ENCODE measurements at places on chromosomes 16 and 17. TPM values are rescaled to one million over a fixed set of nuclear protein-coding genes. Genes with fewer than 3 reads are reported as not detected.

DNA sequence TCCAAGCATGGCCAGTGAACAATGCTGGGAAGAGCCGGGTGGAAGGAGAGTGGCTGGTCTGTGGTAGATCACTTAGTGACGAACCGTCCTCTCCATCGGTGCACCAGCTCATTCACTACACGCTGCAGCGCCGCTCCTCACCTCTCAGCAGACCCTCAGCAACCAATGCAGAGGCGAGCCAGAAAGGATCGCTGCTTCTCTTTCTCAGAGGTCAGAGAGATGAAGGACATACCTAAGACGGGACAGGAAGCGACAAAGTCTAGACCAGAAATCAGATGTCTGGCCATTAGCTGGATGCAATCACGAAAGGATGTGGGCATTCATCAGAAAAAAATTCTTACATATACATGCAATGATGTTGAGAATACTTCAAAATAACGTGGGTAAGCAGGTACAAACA, 26.9 kb downstream of the NSMCE1 start:
- DNase-seq = no peak

DNA sequence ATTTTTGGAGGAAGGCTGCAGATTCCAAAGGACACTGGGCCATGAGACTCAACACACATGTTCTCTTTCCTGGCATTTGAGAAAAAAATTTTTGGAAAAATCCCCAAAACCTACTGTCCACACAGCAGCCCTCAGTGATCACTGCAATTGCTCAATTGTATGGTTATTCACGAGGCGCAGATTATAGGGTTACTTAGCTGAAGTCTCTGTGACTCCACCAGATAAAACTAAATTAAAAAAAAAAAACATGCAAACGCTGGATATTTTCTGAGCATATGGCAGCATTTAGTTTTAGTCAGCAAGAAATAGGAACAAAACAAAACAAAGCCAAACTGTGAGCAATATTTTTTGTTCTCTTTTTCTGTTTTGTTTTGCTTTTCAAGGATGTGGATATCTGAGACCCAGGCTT, 83.8 kb upstream of the FAM20A start:
- DNase-seq = no peak

DNA sequence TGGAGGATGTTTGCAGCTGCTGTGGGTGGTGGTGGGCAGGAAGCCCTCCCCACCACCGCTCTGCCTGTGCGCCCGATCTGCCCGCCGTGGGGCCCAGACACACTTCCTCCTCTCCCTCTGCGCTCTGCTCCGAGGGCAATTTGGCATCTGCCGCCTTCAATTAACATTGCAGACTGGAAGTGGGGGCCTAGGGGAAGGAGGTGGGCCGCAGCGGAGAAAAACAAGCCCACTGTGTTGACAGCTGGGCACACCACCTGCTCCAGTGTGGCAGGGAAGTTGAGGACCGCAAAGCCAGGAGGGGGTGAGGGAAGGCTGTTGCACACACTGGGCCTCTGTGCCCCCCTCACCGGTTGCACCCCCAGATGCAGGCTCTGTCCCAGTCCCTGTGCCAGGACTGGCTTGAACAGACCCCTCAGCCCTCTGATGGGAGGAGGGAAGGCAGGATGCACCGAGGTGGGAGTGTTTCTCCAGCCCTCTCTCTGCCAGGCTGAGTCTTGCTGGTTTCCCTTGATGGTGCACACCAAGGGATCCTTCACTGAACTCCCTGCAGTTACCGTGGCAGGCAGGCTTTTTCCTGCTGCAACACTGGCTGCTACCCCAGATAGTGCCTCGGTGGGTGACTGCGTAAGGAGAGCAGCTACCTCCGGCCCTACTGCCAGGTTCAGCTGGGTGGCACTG, 72.8 kb upstream of the MED9 start:
- no peak for DNase-seq

GRCh38 chr16:63890081-63890480, 1231.8 kb downstream of the CDH11 start:
- no peak for DNase-seq

- no peak for DNase-seq
Observed at GRCh38 chr17:39151943-39152818, 744 bp upstream of the PLXDC1 start.

DNA sequence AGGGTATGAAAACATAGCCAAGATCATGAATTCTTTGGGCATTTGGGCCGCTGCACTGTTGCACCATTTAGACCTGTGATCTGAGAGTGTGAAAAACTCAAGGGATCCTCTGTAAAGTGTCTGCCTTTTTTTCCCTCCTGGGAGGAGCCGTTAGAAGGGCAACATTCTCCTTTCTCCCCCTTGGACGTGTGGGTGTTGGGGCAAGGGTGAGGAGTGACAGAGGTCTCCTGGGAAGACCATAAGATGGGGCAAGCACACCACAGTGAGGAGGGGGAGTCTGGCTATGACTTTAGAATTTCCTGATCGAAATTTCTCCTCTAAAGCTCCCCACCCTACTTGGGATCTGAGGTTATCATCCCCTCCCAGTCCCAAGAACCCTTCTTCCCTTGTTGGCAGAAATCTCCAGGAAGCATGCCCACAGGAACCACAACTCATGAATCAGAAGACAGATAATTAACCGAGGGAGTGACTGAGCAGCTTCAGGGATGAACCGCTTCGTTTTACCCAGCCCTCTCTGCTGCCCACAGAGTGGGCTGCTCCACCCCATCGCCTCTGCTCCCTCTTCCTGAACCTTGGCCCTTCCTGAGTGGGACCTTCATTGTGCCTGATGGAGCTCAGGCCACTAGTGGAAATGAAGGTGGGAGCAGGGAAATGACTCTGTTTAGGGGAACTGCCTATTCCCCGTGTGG, 4.2 kb downstream of the ITGB3 start:
- DNase-seq = no peak

DNA sequence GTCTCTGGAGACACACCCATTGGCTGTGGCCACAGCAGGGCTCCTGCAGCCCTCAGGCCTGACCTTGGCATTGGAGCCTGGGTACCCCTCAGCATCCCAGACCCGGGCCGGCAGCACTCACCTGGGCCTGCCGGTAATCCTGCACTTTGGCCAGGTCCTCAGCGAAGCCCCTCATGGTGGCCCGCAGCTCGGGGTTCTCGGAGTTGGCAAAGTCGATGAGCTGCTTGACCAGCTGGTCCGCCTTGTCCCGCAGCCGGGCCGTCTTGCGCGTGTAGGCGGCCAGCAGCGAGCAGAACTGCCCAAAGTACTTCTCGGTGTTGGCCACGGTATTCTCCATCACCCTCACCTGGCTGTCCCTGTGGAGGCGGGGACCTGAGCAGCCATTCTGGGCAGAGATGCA, 2.2 kb downstream of the CIBAR2 start:
- no peak for DNase-seq

DNA sequence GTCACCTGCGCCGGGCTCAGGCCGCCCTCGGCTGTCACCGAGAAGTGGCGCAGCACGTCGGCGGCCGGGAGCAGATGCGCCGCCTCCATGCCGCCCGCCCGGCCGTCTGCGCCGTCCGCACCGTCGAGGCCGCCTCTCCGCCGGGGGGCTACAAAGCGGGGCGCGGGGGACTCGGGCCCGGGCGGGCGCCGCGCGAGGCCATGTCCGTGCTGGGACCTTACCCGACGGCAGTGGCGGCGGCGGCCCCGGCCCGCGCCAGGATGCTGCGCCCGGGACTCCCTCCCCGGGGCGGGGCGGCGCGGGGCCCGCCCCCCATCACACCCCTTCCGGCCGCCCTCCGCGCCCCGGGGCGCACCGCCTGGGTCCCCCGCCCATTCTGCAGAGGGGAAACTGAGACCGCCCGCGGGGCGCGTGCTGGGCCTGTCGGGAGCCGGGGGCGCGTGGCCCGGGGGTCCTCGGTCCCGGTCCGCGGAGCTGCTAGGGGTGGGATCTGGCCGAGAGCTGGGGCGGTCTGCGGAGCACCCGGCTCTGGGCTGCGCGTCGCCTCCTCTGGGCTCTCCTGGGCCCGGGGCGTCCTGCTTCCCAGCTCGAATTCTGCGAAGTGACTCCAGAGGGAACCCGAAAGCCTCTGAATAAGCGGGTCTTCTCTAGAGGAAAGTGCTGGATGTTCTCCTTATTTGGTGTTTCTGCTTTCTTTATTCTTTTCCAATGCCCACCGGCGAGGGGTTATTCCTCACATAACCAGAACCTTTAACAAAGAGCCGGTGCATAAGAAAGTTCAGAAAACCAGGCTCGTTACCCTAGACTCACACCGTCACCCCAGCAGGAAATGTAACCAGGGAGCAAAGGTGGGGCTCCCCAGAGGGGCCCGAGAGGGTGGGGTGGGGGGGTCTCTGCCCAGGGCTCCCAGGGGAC, at the start of gene ATP2A3:
ATP2A3 (minus strand) TSS at position 235 of the 915 bp plus-strand sequence; CDS start at position 89, 146 bp downstream.
- DNase-seq = no peak

DNA sequence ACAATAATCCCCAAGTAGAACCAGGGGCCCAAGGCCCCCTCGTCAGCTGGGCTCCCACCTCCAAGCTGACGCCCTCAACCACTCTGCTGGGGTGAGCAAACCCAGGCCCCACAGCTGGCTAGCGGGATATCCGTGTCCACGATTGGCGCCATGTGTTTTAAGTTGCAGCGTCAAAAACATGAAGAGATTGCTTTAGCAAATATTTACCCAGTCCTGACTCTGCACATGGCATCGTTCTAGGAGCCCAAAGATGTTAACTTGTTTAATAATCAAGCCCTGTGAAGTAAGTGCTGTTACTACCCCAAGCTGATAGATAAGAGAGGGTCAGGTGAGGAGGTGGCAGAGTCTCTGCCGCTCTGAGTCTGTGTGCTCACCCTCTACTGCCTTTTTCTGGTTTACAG, 344 bp upstream of the SEPTIN12 start:
- DNase-seq = no peak

- DNase-seq = peak; percentile 22
Observed at GRCh38 chr17:51298508-51299371, 38.4 kb downstream of the UTP18 start.

DNA sequence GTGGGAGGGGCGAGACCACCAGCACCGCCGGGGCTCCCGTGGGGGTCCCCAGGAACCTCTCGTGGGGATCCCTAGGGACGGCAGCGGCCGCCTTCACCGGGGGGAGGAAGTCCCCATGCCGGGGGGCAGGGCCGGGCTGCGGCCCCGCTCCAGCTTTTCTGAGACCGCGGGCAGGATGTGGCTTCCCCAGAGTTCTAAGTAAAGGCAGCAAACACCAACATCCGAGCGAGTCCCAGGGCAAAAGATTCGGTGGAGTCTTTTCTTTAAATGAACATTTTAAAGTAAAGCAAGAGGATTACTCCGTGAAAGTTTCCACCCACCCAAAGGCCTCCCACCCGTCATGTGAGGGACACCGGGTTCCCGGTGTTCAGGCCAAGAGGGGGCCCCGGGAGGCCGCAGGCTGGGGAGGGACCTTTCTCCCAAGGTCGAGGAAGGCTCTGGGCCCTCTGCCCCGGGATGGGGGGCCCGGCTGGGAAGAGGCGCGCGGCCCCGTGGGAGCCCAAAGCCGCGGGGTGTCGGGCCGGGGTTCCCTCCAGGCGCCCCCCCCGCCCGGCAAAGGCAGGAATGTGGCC, 137.2 kb upstream of the RPH3AL start:
- no peak for DNase-seq

DNA sequence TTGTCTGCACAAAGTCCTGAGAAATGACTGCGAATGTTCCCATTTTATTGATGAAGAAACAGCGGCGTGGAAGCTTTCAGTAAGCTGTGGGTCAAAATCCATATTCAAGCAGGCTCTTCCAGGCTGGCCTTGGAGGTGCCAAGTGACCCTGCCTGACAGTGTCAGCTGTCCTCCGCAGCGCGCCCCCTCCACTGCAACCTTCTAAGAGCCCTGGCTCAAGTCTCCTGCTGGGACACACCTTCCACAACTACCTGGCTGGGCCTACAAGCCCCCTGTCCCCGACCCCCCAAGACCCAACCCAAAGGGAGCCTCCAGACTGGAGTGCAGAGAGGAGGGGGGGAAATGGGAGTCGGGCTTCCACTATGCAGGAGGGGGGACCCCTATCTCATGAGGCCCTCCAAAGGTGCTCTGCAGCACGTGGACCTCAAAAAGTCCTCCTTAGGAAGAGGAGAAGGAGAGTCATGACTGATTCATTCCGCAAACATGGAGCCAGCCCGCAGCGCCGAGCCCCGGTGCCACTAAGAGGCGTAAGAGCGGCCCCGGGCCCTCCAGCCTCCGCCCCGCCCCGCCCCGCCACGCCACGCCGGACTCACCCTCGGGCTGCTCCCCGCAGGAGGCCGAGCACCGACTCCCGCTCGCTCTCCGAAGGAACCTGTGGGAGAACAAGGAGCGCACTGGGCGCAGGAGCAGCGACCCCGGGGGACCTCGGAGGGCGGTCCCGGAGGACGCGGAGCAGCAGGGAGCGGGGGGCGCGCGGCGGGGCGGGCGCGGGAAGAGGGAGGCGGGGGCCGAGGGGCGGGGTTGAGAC, 574 bp downstream of the MPP3 start:
- DNase-seq = no peak

- DNase-seq = no peak
Observed at GRCh38 chr16:85573045-85573695, 40.0 kb upstream of the GSE1 start.

GRCh38 chr16:54930869-54931119, 129 bp downstream of the IRX5 start:
- DNase-seq = no peak

- no peak for DNase-seq
Observed at GRCh38 chr17:48631693-48632578, 5.8 kb upstream of the HOXB9 start.

GRCh38 chr16:21301168-21301894, 23.2 kb upstream of the CRYM start:
- DNase-seq = no peak

DNA sequence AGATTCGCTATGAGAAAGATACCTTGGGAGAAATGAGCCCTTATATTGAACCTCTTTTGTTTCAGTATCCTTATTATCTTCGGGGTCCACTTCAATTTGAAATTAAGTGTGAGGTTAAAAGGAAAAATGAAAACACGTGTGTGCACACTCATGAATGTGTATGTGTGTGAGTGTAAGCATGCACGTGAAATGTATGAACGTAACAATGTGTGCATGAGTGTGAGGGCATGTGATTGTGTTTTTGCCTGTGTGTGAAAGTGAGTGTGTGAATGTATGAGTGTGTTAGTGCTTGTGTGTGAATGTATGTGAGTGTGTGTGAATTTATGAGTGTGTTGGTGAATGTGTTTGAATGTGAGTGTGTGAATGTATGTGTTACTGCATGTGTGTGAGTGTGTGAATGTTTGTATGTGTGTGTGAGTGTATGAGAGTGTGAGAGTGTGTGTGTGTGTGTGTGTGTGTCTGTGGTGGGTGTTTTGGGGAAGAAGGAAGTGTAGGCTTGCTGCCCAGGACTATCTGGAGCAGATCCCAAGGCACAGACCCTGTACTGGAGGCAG, 224.0 kb upstream of the CDH13 start:
- no peak for DNase-seq

GRCh38 chr17:17551361-17551760, 40.1 kb downstream of the PEMT start:
- DNase-seq = no peak

Gene MEOX1
- total RNA-seq = 1.9 TPM

Gene SLC16A6
- 2.8 TPM for total RNA-seq

Gene HSPB9
- not detected for total RNA-seq

Gene FBXW10B
- total RNA-seq = not detected

Gene PAGR1
- total RNA-seq = 33.7 TPM

Gene SRR
- 19.7 TPM for total RNA-seq

Gene KRTAP16-1
- not detected for total RNA-seq

Gene TXNL4B
- total RNA-seq = 6.0 TPM

Gene KRTAP2-4
- total RNA-seq = not detected

Gene DRG2
- total RNA-seq = 50.1 TPM

Gene HOXB9
- 14.5 TPM for total RNA-seq

Gene SLC35B1
- total RNA-seq = 60.1 TPM

Gene UNC13D
- 1.6 TPM for total RNA-seq

Gene NPIPA2
- 5.0 TPM for total RNA-seq
